ENCODE measurements at places on chromosomes 5 and 9.

DNA sequence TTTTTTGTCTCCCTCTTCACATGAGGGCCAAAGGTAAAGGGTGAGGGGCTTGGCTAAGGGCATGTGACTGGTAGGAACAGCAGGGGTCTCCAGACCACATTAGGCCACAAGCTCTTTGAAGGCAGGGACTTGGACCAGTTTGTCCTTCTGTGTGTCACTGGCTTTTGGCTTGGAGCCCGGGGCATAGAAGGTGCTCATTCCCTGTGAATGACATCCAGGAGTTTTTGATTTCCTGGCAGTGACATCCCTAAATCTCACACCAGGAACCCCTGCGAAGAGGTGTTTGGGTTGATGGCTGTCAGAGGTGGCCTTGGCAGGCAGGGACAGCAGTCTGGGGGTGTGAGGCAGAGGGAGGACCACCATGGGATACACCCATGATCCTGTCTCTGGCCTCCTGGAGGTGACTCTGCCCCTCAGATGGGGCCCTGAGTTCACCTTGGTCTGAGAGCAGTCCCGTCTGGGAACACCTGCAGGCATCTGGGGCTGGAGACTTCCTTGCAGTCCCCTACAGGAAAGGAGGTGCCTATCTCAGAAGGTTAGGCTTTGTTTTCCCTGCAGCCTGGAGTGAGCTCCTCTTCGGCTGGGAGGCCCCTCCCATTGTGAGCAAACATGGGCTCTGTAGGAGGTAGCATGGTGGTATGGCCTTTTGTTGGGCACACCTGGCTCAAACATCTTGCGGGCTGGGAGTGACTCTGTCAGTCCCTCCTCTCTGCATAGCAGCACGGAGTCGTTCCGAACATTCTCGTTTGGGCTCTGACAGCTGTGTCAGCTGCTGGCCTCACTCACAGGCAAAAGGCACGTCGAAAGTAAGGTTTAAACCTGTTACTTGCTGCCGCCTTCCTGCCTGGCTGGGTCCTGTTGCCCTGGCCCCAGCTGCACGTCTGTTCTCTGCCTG lies 38.6 kb upstream of the PITX1 start:
- no peak for DNase-seq

- no peak for DNase-seq
Observed at GRCh38 chr9:7862170-7862569, 62.6 kb upstream of the DMAC1 start.

DNA sequence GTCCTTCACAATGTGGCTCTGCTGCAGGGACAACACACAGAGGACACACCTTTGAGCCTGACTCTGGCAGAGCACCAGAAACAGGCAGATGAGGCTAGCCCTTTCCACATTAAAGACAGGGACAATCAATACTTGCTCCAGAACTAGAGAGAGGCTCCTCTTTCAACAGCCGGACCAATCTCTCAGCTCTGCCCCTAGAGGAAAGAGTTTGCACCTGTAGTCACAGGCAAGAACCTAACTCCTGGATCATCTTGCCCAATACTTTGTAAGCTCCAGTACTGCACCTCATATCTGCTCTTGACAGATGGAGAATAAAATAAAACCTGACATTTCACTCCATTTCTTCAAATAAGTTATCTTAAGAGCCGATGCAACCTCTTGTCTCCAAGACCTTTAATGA lies 52.1 kb downstream of the EPB41L4A start:
- DNase-seq = no peak

DNA sequence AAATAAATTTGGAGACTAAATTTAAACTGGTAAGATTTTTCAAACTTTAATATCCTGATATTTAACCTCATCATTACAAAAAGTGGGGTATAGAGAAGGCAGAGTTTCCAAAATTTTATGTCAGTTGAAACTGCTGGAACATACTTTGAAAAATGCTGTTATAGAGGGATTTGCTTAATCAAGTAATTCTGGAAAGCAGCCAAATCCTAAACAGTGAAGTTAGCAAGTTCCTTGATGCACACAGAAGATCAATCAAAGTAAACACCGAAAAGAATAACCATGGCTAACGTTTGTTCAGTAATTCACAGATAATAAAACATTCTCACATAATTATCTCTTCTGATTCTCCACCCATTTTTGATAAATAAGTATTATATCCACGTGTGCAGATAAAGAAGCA lies 8.1 kb upstream of the PRR16 start:
- DNase-seq = no peak

GRCh38 chr5:170343177-170343576 lies 45.6 kb upstream of the LCP2 start:
- DNase-seq = no peak

DNA sequence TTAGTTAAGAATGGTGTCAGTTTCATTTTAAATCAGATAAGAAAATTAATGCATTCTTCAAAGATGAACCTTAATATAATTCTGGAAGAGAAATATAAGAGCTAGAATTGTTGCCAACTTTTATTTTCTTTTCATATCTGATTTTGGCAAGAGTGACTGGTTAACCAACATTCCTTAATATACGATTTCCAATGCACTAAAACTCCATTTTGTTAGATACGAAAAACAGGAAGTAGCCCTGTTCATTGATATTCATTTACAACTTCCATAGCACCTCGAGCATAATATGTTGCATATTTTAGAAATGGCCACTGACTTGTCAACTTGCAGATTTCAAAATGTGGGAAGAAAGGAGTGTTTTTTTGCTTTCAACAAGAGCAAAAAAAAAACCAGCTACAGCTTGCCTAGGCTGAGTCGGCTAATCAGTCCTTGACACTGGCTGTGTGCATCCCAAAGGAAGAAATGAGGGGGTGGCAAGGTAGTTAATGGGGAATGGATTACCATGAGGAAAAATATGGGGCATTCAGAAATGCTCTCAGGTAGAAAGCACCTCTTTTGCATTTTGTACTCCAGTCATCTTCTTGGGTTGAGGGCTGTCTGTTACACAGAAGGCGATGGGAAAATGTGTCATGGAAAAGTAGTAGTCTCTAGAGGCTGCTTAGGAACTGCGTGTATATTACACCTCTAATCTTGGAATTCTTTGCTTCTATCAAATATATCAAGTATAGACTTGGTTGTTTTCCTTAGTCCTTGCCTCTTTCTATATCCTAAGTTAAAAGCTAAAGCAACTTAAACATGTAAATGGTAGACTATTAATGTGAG lies 3.9 kb downstream of the MAP3K1 start:
- no peak for DNase-seq

- no peak for DNase-seq
Observed at GRCh38 chr9:91741522-91741921, 208.5 kb downstream of the ROR2 start.

DNA sequence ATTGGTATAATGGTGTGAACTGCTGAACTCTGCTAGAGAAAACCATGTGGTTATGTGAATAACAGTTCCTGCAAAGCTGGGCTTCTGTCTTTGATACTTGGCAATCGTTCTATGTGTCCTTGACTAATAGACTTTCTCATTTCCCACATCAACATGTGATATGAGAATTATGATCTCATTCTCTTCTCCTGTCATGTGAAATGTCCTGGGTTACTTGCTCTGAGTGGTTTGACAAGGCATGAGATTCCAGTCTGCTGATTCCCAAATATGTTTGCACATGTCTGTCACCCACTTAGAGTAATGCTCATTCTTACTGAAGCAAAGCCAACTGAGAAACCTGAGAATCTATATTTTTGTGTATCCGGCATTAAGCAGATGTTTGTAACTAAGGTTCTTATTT lies 141.2 kb downstream of the PARP8 start:
- DNase-seq = no peak

DNA sequence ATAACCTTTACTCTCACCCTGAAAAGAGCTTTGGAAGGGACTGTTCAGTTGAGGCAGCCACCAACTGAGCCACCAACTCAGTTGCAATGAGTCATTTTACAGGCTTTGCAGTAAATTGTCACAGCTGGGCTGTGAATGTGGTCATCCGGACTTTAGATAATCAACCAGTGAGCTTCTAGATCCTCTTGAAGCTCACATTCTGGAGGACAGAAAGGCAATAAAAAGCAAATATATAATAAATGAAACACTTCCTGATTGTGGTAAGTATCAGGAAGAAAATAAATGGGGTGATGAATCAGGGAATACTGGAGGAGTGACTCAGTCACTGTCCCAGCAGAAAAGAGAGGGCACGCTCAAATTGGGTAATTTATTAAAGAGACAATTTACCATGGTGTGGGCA lies 13.2 kb upstream of the C5orf58 start:
- DNase-seq = no peak

DNA sequence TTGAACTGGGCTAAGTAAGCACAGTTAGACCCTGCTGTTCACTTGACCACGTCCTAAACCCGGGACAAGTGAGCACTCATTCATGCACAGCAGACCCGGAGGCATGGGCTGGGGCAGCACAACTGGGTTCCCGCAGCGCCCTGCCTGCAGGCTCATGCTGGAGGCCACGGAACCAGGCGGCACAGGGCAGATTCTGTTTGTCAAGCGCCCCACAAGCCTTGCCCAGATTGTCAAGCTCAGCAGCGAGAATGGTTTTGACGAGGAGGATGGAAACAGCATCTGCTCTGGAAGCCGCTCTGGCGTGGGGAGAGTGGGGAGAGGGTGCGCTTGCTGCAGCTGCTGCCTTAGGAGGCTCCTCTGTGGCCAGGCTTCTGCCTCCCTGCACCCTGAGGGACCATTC lies 32.7 kb downstream of the PRRT1B start:
- no peak for DNase-seq

GRCh38 chr5:59246145-59246869 lies 647.2 kb downstream of the PDE4D start:
- DNase-seq = no peak

GRCh38 chr5:60257596-60258271 lies 364.2 kb upstream of the PDE4D start:
- no peak for DNase-seq

- no peak for DNase-seq
Observed at GRCh38 chr9:124482431-124483031, 24.7 kb downstream of the NR5A1 start.

GRCh38 chr5:147458581-147458980 lies 51.3 kb downstream of the DPYSL3 start:
- DNase-seq = no peak

DNA sequence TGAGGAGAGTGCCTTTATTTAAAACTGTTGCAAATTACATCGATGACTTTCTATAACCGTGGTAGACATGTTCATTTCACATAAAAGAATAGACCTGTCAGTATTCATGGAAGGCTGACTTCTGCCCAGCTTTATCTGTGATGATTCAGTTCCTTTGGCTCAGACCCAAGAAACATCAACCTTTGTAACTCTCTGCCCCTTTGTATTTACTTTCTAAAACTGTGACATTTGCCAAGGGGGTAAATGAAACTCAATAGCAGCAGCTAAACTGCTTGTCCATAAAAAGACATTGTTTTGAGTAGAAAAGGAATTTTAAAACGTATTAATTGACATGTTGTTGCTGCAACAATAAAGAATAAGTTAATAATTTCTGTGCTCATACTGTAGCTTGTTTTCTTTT lies 137.8 kb upstream of the ANKH start:
- DNase-seq = no peak

GRCh38 chr9:95009459-95009858 lies 283.0 kb downstream of the AOPEP start:
- no peak for DNase-seq

- no peak for DNase-seq
Observed at GRCh38 chr9:79759460-79759859, 187.7 kb downstream of the TLE4 start.

DNA sequence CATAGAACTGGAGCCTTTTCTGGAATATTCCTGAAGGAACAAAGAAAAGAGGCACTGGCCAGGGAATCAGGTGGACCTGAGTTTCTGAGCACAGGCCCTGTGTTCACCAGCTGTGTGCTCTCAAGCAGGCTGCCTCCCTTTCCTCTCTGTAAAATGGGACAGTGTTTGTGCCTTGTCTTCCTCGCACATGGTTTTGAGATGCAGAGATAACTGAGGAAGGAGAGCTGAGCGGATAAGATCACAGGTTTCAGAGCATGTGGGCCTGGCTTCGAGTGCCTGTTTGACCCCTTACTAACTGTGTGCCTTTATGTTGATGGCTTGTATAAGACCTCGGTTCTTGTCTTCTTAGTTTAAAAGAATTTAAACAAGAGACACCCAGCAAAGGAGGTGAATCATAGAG lies 46.2 kb upstream of the HAND1 start:
- DNase-seq = no peak

- no peak for DNase-seq
Observed at GRCh38 chr5:140349244-140349643, 2.8 kb upstream of the HBEGF start.

DNA sequence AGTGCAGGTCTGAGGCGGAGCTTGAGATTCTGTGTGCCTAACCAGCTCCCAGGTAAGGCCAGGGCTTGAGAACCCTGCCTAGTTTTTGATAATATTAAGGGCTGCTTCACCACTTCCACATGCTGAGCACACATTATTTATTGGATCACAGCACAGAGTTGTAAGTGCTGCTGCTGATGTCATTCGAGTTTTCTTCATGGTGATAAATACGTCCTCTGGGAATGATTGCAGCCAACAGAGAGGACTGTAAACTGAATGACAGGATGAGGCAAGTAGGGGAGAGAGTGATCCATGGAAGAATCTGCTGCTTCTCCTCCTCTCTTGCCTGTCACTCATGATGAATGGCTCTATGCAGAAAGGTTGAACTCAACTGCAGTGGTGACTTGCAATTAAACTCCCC lies 77.9 kb upstream of the VPS13A start:
- DNase-seq = no peak

DNA sequence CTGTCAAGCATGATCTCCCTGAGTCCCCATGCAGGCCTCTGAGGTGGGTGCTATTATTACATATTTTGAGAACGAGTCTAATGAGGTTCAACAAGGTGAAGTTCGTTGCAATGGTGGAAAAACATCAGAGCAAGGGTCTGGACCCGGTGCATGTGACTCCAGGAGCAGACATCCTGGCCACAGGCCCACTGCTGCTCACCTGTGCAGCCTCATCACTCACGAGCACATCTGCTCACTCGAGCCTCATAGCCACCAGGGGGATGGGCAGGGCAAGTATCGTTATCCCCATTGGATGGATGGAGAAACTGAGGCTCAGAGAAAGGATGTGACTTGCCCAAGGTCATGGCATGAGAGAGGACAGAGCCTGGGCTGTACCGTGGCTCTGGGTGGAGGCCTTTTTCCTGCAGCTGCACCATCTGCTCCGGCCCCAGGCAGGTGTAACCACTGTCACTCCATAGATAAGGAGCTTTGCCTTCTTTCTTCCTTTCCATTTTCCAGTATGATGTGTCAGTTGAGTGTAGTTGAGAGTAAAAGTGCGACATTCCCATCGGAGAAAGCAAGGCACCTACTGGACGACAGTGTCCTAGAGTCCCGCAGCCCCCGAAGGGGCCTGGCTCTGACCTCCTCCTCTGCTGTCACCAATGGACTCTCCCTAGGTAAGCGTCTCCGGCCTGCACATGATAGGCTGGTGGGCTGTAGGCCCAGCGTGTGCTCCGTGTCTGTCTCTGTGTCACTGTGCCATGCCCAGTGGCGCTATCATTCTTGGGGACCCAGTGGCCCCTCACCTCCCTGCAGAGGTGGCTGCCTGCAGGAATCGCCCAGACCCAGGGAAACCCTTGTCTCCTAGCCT lies 68.4 kb upstream of the GARNL3 start:
- no peak for DNase-seq

- DNase-seq = no peak
Observed at GRCh38 chr5:173736923-173737412, 120.5 kb upstream of the BOD1 start.

DNA sequence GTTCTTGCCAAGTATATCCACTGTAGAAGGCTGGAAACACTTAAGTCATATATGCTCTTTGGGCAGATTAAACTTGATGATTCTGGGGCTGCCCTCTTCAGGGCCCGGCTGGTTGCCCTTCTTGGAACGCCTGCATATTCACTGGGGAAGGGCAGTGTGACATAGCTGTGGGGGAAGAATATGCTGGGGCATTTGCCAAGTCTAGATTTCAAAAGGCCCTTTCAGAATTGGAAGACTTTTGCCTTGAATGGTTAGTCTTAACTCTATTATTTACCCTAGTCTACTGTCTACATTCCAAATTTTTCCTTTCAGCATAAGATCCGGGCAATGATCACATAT lies 161.2 kb upstream of the PITX1 start:
- no peak for DNase-seq
